ENCODE measurements at places on chromosomes 2 and 18.

- DNase-seq = no peak
Measured at GRCh38 chr2:191629001-191629453, 48.9 kb upstream of the NABP1 start.

GRCh38 chr2:54955358-54956110 is 94.7 kb downstream of the RTN4 start:
- DNase-seq = no peak

DNA sequence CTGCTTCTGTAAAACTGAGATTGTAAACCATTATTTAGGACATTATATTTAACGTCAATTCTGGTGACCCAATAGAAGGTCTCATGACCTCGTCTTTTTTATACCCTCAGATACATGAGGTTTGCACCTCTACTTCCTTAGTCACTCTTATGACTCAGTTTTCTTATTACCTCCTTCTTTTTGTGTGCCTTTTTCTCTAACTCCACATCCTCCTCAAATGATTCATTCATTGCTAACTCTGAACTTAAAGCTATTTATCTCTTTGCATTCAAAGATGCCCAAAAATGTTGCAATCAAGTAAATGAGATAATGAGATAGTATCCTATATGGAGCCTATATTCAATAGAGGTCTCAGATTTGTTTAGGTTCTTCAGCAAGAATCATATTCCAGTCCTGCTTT is 121.0 kb upstream of the KYNU start:
- no peak for DNase-seq

GRCh38 chr2:22486343-22486742 is 898.6 kb upstream of the KLHL29 start:
- DNase-seq = no peak

- no peak for DNase-seq
Measured at GRCh38 chr2:162430323-162430722, 86.4 kb downstream of the GCA start.

GRCh38 chr2:226048611-226049010 is 649.1 kb downstream of the NYAP2 start:
- DNase-seq = no peak

- DNase-seq = no peak
Measured at GRCh38 chr2:8389431-8390108, 292.3 kb upstream of the ID2 start.

GRCh38 chr2:31388736-31389135 is 25.8 kb downstream of the XDH start:
- no peak for DNase-seq

GRCh38 chr2:185807351-185807750 is 68.7 kb downstream of the FSIP2 start:
- no peak for DNase-seq

- DNase-seq = no peak
Measured at GRCh38 chr2:86147793-86148192, 41.8 kb downstream of the PTCD3 start.

DNA sequence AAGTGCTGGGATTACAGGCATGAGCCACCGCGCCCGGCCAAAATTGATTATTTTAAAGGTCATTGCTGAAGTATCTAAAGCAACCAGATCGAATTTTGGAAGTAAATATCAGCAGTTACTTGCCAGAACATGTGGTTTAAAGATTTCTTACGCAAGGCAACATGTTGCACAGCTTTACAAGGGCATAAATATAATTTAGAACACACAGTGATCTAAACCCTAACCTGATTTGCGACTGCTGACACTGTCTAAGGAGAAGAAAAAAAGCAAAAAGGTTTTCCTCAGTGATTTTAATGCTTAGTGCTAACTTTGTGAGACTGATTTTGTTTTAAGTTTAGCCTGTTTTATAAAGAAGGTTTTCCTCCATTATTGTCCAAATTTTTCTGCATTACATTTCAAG is 569.9 kb upstream of the LINC00305 start:
- DNase-seq = no peak

GRCh38 chr2:230319211-230319862 is 7.7 kb upstream of the SP140L start:
- no peak for DNase-seq

DNA sequence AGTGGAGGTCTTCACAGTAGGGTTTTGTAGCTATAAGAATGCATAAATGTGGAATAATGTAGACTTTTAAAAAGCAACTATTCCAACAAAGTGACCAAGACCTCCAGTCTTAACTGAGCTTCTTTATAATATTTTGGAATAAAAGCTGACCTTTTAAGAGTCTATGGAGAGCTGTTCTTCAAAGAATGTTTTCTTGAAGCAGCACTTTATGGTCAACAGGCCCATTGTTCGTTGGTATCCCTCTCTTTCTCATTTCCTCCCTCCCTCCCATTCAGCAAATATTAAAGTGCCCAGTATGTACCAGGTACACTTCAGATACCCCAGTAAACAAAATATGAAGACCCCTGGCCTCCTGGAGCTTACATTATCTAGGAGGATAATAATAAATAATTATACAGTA is 140.1 kb upstream of the SMAD7 start:
- no peak for DNase-seq

- no peak for DNase-seq
Measured at GRCh38 chr2:177673602-177674595, 281.3 kb downstream of the AGPS start.

DNA sequence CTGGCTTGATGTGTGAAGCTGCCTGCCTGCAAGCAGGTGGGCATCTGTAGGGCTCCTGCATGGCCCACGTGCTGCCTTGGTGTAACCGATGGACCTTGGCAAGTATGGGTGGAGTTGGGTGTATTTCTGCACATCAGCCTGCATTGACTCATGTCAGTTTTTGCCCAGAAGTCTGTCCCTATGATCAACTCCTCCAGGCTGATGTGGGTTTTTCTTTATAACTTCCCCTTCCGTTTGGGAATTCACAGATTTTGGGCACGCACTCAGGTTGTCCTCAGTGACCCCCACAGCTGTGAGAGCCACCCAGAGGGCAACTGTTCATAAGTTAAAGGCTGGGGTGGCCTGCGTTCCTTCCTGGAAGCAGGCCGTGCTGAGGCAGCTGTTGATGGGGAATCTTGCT is 123.3 kb downstream of the NCK2 start:
- peak; percentile 59 for DNase-seq

- no peak for DNase-seq
Measured at GRCh38 chr18:22346401-22346952, 71.2 kb downstream of the CTAGE1 start.

- no peak for DNase-seq
Measured at GRCh38 chr2:71887196-71887595, 260.5 kb downstream of the CYP26B1 start.

GRCh38 chr2:45804987-45805755 is 153.7 kb downstream of the PRKCE start:
- DNase-seq = no peak

- DNase-seq = no peak
Measured at GRCh38 chr2:203805486-203805838, 62.1 kb upstream of the CTLA4 start.

DNA sequence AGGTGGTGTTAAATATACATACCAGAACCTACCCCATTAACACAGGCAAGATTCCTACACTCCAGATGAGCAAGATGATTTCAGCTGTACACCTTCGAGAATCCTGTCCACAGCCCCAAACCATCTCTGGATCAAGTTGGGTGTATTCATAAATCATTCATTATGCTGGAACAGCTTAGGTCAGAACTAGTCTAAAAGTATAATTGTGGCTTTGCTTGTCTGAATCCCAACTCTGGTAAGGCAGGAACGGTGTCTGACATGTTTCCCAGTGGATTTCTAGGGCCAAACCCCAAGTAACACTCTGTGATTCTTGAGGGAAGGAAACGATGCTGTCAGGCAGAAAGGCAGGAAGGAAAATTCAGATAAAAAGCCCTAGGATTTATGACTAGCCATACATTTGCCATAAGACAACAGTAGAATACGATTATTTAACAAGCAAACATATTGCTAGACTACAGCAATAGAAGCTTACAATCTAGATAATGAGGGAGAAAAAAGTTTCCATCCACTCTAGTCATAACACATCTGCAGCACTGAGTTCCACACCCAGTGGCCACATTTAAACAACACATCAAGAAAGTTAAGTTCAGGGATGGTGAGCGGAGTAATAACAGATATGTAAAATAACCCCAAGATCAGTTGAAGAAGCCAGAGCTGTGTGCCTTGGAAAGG is 444.8 kb downstream of the RND3 start:
- no peak for DNase-seq

- DNase-seq = no peak
Measured at GRCh38 chr18:74514860-74515495, 18.8 kb downstream of the CNDP2 start.

- DNase-seq = no peak
Measured at GRCh38 chr2:179932786-179933185, 71.4 kb upstream of the ZNF385B start.

DNA sequence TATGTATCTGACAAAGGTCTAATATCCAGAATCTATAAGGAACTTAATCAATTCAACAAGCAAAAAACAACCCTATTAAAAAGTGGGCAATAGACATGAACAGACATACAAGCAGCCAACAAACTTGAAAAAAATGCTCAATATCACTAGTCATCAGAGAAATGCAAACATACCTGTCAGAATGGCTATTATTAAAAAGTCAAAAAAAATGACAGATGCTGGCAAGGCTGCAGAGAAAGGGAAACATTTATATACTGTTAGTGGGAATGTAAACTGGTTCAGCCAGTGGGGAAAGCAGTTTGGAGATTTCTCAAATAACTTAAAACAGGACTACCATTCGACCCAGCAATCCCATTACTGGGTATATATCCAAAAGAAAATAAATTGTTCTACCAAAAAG is 21.6 kb downstream of the SESTD1 start:
- DNase-seq = no peak

- no peak for DNase-seq
Measured at GRCh38 chr18:76281565-76281964, 213.5 kb downstream of the ZNF516 start.

GRCh38 chr18:36459203-36459602 is 161.7 kb downstream of the FHOD3 start:
- no peak for DNase-seq

DNA sequence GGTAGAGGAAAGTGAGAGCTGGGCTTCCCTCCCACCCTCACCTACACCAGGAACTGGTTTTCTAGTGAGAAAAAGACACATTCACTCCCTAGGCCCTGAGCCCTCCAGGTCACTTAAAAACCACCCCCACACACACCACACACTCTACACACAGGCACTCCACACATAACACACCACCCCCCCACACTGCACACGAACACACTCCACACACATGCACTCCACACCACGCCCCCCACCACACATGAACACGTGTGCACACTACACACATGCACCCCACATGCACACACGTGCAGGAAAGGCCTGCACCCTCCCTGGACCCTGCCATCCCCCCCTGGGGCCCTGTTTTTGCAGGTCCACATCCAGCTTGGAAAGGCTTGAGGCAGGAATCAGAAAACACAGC is 67.6 kb downstream of the RALBP1 start:
- DNase-seq = no peak

- DNase-seq = no peak
Measured at GRCh38 chr2:138910427-138910826, 130.2 kb upstream of the NXPH2 start.

DNA sequence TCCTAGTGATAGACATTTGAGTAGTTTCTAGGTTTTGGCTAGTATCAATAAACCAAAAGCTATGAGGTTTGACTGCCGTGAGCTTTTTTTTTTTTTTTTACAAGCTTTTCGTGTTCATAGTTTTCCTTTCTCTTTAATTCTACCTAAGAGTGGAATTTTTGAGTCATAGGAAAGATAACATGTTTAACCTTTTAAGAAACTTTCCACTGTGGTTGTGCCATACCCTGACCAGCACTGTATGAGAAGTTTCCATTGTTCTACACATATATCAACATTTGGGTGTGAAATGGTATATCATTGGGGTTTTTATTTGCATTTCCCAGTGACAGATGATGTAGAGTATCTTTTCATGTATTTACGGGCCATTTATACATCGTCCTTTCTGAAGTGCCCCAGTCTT is 31.7 kb downstream of the UBE2F start:
- DNase-seq = no peak

DNA sequence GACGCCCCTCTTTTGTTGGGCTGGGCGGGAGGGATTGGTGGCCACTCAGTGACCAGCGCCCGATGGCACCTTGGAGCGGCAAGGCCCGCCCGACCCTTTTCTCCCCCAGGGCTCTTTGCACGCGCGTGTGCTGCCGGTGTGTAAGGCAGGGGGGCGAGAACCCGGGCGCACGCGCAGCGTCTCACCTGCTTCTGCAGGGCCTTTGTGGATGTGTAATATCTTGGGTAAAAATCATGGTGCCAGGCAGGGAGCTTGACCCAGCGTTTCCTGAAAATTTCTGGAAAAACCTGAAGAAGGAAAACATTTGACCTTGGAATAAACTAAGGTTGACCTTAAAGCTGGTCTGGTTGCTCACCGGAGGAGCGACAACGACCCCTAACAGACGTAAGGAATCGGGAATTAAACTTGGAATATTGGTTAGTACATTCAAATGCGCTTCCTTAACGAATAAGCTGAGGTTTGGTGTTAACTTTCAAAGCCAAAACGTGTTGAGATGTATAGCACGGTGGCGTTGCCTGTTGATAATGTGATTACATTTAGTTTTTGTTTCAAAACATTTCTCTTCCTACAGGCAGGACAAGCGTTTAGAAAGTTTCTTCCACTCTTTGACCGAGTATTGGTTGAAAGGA is 438 bp downstream of the HSPE1 start:
- peak; percentile 92 for DNase-seq

DNA sequence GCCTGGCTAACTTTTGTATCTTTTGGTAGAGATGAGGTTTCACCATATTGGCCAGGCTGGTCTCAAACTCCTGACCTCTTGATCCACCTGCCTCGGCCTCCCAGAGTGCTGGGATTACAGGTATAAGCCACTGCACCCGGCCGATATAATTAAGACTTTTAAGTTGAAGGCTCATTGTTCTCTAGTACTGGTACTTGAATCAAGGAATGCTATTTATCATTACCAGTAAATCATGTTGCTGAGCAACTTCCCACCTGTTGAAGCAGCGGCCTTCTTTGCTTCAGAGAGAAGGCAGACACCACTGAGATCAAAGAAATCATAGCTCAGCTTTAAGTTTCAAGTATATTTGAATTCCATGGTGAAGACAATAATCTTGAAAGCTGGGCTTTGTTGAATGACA is 58.8 kb upstream of the TMEM163 start:
- no peak for DNase-seq

DNA sequence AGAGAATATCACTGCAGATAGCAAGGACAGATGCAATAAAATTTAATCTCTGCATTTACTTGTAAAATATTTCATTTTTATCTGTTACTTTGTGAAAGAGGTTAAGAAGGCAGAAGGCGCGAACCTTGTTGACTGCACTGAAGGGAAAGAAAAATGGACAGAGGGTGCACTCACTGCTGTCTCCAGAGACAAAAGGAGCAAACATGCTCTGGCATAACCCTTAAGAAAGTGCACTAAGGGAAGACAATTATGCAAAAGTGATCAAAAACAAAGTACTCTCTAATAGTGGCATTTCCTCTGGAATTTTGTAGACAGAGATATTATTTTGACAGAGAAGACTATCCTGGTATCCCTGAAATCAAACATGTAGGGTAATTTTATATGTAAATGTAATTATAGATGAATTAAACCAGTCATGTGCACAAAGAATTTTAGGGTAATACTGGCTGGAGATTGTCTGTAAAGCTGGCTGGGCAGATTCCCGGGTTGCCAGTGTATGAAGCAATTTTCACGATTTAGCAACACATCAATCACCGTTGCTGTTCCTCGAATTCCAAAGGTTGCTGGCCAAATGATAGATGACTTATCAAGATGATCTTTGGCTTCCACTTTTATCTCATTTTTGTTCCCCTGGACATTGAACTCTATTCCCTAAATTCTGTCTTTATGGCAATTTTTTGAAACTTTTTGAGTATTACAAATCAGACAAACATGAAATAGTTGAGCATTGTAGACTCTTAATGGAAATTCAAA is 1176.9 kb downstream of the SUCLG1 start:
- DNase-seq = no peak

- DNase-seq = no peak
Measured at GRCh38 chr18:26819046-26819445, 46.5 kb downstream of the AQP4 start.
